Putamen (tissue), 1 donor: ENCODE measurements at places on chromosomes 6 and 20.

- DNase-seq = no peak
These were observed 479.1 kb upstream of the GJE1 start for GRCh38 chr6:141653590-141653989.

- DNase-seq = no peak
These were observed 503.9 kb downstream of the CD83 start for GRCh38 chr6:14621518-14621917.

DNA sequence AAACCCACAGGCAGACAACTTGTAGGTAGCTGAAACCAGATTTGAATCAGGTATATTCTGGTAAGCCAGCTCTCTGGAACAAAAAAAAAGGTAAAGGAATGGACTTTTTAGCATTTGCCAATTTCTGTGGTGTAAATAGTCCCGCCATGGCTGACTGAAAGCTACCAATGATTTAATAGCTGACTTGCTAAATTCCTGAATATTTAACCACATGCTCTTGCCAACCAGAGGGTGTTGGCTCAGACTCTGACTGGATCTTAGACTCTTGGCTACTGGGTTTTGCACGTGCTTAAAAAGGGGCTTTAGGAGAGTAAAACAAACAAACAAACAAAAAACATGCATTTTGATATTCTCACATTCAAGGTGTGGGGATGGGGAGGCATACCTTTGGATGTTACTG is 600.0 kb upstream of the CDH4 start:
- no peak for DNase-seq

- no peak for DNase-seq
These were observed 80.9 kb upstream of the AFDN start for GRCh38 chr6:167745670-167746389.

- no peak for DNase-seq
These were observed 65.9 kb downstream of the PREX1 start for GRCh38 chr20:48761874-48762273.

DNA sequence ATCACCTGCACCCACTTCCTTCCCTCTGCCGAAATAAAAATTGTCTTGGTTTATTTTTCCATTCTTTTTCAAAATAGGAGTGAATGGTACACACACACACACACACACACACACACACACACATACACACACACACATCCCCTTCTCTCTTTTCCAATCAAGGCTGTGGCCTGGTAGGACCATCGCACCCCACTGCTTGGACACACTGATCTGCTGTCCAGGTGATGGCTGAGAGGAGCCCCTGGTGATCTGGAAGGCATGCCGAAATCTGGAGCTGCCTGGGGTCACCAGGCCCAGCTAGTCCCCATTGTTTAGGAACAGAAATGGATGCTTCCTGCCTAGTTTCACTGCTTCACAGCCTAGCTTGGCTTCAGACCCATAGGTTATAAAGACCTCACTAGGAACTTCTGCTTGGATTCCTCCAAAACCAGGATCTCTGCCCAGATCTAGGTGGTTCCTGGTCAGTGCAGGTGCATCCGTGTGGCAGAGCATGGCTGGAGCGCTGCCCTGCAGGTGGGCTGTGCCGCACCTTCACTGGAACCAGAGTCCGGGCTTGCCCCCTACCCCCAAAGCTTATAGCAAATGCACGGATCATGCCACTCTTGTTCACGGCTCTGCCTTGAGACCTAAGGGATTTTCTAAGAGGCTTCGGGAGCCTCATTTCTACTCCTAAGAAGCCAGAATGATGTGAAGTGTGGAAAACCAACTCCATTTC is 42.9 kb upstream of the DACT2 start:
- DNase-seq = no peak
